HFFc6 (cell line): ENCODE measurements at places on chromosomes 16 and 17. TPM values are rescaled to one million over a fixed set of nuclear protein-coding genes. Genes with fewer than 3 reads are reported as not detected.

DNA sequence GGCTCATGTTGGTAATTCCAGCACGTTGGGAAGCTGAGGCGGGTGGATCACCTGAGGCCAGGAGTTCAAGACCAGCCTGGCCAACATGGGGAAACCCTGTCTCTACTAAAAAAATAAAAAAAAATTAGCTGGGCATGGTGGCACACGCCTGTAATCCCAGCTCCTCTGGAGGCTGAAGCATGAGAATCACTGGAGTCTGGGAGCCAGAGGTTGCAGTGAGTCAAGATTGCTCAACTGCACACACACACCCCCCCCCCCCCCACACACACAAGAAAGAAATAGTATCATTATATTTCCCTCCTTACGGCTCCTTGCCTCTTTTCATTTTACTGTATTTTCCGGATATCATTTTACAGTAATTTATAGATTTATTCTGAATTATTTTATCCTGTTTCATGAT, 963.1 kb upstream of the GOT2 start:
- no peak for DNase-seq

The TBC1D3H gene
- total RNA-seq, result not detected in 3 replicates

DNA sequence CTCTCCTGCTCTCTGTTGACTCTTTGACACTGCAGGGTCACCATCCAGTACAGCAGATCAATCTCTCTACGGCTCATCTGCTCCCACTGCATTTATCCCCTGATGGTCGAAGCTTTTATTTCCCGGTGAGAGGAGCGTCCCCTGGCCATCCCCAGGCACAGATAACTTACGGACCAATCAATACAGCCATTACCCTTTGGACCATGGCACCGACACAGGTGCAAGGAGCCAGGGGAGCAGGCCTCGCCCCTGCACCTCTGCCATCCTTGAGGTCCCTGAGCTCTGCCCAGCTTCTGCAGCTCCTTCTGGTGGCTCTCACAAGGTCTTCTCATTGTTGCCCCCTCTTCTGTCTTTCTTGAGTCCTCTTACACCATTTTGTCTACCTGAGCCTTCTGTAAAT, 115.6 kb downstream of the SDK2 start:
- DNase-seq, result no peak

DNA sequence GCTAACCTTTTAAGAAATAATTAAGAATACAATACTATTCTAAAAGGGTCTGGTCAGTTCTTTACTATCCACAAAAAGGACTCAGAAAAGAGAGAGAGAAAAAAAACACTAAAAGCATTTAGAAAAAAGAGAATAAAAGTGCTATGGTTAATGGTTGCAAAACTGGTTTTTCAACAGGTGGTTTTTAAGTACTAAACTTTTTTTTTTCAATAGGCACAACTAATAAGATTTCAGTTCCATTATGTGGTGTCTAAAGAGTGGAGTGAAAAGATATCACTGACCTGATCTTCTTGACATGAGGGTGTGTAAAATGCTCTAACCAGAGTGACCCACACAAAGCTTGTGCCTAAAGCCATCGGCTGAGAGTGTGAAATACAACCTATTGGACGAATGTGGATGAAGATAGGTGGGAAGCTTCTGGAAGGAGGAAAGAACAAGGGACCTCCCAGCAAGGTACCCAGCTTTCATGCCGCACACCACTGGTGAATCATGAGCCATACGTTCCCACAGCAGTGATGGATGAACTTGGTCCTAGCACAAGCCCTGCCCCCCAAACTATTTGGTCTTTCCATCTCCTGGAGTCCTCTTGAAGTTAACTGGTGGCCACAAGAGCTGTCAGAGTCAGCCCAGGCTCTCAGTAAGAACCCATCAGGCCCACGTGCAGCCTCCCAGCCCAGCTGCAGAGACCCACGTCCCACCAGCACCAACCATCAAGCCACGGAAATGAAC, 103.0 kb downstream of the ZFHX3 start:
- DNase-seq, result no peak
